ENCODE measurements at places on chromosomes 11 and 22.
A peak's percentile ranks its signal among the peaks of the same experiment; 100 is the strongest.

- no peak for DNase-seq
These were observed 18.4 kb upstream of the IL2RB start for GRCh38 chr22:37167981-37168647.

- no peak for DNase-seq
These were observed 160.2 kb upstream of the LARGE1 start for GRCh38 chr22:34080433-34080832.

- no peak for DNase-seq
These were observed 31.2 kb downstream of the RAB6A start for GRCh38 chr11:73729594-73730206.

DNA sequence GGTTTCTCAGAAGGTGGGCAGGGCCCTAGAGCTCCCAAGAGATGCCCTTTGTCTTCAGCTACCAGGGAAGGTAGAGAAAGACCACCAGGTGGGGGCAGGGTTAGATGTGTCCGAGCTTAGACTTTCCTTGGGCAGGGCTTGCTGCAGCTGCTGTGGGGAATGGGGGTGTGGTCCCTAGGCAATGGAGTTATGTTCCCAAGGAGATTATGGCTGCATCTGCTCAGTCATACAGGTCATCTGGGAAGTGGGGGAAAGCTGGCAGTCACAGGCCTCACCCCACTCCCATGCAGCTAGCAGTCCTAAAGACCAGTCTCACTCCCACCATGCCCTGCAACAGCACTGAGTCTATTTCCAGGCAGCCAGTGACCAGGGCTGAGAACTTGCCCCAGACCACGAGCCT lies 29.5 kb downstream of the MMP27 start:
- no peak for DNase-seq

- no peak for DNase-seq
These were observed 23.2 kb upstream of the MGAT3 start for GRCh38 chr22:39433476-39434242.

- no peak for DNase-seq
These were observed 64.6 kb downstream of the LINC01488 start for GRCh38 chr11:69545976-69546617.

DNA sequence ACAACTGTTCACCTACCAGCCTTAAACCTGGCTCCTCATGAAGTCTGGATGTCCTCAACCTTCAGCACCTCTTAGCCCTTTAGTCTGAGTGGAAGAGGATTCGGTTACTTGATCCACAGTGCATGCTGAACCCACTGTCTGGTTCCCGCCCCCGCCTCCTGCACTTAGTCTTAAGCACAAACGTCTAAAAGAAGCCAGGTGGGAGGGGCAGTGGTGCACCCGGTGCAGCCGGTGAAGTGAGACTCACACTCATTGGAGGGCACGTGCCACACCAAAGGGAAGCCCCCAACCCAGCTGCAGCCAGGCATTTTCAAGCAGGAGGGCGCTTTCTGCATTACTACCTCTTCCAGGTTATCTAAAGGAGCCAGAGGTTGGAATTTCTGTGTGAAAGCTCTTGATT lies 146.8 kb downstream of the COMMD9 start:
- no peak for DNase-seq

GRCh38 chr11:38667359-38667758 lies 2069.3 kb upstream of the RAG2 start:
- no peak for DNase-seq

DNA sequence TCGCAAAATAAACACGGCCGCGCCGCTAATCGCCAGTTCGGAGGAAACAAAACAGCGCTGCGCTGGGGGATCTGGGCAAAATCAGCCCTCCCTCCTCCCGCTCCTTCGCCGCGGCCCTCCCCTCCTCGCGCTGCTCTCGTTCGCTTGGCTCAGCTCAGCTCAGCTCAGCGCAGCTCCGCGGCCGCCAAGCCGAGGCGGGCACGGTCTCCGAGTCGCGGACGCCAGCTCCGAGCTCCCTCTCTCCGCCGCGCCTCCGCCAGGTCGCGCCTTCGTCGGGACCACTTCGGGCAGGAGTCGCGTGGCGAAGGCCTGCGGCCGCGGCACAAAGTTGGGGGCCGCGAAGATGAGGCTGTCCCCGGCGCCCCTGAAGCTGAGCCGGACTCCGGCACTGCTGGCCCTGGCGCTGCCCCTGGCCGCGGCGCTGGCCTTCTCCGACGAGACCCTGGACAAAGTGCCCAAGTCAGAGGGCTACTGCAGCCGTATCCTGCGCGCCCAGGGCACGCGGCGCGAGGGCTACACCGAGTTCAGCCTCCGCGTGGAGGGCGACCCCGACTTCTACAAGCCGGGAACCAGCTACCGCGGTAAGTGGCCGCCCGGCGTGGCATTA lies at the start of gene SPON1:
TSS of gene SPON1 (plus strand) at position 162 of the 607 bp plus-strand sequence. CDS start at position 344, 182 bp downstream.
- DNase-seq: peak; percentile 71

DNA sequence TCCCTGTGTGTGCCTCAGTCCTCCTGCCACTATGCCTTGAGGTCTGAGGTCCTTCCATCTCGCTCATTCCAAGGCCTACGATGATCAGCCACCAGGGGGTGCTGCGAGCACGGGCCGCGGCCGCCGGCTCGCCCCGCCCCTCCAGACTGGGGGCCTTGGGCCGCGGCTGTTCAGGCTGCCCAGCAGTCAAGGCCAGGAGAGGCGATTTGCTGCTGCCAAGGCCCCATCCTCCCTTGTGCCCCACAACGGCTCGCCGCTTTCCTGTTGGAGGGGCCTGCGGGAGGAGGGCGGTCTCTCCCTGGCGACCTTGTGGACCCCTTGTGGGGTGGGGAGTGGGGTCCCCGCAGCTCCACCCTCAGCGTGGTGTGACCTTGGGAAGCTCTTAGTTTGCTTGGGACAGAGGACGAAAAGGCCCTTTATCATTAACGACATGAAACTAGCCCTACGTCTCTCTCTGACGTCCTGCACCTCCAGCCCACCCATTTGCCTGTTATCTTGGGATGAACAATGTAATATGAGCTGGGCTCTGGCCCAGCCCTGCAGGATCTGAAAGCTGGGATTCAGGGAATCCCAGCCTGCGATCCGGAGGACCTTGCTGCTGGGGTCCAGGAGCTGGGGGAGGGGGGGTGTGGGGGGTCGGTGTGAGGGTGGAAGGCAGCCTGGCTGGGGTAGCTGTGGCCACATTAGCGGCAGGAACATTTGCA lies 5.3 kb upstream of the GALR3 start:
- DNase-seq: peak; percentile 47

GRCh38 chr11:71936825-71937224 lies 8.0 kb downstream of the RNF121 start:
- no peak for DNase-seq

DNA sequence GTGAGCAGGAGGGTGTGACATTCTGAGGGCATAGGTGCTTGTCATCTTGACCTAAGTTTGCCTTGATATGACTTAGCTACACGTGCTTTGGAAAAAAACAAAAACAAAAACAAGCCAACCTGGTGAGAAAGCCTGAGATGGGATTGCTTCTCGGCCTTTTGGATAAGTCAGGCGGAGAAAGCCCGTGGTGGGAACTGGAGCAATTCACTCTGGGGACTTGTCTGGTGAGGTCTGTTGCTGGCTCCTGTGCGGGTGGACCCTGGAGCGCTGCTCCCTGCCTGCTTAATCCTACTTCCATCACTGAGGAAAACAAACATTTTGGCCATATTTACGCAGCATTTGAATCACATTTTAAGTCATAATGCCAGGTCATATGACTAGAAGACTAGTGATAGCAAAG lies 100.3 kb downstream of the SNX19 start:
- no peak for DNase-seq

DNA sequence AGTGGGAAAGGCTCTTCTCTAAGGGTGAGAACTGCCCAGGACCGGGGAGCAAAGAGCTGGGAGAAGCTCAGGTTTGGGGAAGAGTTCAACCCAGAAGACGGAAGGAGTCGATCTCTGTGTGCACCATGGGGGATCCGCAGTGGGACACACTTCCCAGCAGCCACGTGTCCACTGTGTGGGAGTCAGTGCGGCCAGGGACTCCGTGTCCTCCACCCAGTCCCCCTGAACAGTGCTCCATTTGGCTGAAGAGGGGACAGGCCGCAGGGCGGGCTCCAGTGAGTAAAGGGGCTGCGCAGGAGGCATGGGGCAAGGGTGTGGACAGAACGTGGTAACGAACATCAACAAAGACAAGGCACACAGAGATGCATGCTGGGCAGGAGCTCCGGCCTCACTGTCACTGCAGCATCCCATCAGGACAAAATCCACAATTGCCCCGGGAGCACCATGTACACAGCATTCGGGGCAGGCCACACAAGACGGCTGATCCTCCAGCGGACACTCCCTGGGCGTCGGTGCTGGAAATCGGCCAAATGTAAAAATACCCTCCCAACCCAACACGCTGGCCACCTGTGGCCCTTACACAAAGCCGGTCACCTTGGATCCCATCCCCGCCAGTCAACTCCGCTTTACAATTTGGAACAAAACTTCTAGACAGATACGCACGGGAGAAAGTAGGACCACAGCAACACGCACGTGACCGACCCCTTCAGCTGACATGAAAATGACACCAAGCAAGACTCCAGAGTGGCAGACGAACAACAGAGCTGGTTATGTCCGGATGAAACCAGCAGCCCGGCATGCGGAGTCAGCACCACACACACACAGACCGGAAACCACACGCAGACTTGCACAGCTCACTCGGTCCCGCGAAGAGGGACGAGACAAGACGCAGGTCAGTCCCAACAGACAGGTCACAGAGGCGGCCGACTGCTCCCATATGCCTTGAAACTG lies 366.8 kb downstream of the SHANK2 start:
- DNase-seq: no peak

DNA sequence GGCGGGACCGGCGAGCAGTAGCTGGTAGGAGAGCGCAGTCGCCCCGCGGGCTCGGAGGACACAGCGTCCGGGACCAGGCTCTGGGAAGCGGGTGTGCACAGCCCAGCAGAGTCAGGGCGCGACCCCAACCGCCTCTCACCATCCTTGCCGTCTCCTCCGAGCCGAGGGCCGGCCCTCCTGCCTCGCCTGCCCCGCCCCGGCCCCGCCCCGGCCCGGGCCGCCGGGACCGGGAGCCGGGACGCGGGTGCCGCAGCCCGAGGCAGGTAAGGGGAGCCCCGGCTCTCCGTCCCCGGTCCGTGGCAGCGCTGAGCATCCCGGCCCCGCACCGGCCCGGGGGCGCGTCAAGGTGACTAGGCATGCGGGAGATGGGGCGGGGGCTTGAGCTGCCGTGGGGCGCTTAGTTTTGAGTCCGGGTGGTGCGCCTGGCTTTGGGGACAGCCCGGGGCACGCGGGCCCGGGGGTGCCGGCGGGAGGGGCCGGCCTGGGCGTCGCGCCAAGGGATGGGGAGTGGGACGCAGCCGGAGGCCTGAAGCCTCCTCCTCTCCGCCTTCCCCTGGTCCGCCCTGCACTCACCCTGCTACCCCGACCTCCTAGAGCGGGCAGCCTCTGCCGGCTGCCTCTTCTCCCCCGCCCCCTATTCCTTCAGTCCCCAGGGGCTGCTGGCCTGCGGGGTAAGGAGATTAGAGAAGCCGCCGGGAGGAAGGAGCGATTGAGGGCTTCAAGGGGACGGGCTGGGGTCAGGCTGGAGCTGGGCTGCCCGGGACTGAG lies at the start of gene ABCG4:
TSS of gene ABCG4 (plus strand) at position 35 of the 768 bp plus-strand sequence. CDS start 914 bp downstream, outside the sequence.
- peak; percentile 38 for DNase-seq

Data from NCI-H1105 (cell line).